Astrocyte of the hippocampus (primary cell): ENCODE measurements at places on chromosomes 11 and 22.

GRCh38 chr11:15696069-15696468, 581.3 kb downstream of the INSC start:
- DNase-seq = no peak

DNA sequence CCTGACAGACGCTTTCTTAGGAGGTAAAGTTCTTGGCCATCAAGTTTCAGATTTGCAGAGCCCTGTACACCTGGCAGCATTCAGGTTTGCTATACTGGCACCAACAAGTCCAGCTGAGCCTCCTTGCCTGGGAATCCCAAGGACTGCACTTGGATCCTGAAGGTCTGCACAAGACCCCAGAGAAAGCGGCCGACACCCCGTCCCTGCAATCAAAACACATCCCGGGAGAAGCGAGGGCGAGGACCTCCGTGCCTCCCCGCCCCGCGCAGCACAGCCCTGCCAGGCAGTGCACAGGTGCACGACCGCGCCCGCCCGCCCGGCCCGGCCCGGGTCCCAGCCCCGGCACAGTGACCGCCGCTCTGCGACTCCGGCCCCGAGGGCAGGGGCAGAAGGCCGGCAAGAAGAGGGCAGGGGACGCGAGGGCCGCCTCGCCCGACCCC, 559 bp downstream of the MRTFA start:
- DNase-seq = peak; percentile 28

DNA sequence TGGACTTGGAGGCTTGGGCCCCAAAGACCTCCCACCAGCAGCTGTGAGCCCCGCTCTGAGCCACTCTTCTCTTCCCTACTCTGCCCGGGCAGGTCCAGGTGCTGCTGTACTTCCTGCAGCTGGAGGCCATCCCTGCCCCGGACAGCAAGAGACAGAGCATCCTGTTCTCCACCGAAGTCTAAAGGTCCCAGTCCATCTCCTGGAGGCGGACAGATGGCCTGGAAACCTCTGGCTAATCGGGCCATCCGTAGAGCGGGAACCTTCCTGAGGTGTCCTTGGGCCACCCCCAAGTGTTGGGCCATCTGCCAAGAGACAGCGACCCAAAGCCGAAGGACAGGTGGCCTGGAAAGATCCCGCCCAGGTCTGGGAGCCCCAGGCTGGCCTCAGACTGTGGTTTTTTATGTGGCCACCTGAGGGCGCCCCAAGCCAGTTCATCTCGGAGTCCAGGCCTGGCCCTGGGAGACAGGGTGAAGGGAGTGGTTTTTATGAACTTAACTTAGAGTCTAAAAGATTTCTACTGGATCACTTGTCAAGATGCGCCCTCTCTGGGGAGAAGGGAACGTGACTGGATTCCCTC, 135.1 kb downstream of the BCR start:
- peak; percentile 84 for DNase-seq

- DNase-seq = peak; percentile 5
Measured at GRCh38 chr11:38005597-38005996, 1407.6 kb upstream of the RAG2 start.

DNA sequence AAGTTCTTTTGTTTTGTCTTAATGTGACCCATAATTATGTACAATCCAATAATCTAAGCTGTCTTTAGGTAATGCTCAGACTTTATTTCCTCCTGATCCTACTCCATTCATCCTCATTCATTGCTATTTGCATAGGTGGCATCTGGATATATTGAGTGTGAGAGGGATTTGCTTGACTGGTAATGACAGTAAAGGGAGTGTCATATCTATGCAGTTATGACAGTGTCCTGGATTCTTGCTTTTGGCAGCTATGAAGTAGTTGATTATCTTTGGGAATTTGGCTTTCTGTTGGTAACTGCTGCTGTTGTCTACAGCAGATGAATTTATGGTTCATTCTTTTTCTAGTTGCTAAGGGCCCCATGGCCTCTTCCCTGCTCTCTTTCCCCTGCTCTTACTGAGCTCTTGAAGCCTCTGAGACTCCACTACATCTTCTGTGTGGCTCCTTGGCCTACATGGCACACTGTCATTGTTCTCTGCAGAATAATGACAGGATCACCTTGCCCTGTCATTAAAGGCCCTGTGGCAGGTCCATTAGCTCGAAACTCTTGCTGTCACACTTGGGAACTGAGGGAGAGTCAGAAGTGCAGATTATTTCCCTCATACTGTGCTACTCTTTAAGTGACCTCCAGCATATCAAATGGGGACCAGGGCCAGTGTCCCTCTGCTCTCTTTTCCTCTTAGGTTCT, 20.1 kb upstream of the ACAT1 start:
- no peak for DNase-seq

DNA sequence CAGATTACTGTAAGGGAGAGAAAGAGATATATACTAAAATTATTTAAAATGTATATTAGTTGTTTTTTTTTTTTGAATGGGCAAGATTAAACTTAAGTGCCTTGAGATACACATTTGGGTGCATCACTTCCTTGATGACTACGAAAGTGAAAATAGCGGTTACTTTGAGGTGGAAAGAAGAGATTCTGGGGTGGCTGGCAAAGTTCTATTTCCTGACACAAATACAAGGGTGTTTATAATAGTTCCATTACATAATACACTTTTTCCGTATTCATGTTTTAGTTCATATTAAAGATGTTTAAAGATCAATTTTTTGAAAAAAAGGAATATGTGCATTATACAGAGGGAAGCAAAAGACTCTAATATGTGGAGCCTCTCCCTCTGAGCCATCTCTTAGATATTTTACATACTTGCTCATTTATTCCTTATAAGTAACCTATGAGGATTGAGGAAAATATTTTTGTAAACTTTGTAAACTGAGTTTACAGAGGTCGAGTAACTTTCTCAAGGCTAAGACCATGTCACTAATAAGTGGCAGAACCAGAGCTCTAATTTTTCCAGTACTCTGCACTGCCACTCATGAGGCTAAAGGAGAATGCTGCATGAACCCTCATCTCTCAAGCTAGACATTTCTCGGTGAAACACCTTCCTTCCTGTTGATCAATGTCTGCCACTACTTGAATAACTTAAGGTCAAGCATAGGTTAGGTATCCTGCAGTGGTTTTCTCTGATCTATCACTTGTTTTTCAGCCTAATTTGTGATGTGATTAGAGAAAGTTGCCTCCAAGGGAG, 58.6 kb downstream of the DDIAS start:
- no peak for DNase-seq

- no peak for DNase-seq
Measured at GRCh38 chr11:46240861-46241260, 36.6 kb upstream of the CREB3L1 start.

- no peak for DNase-seq
Measured at GRCh38 chr11:120637131-120637530, 125.6 kb downstream of the GRIK4 start.

DNA sequence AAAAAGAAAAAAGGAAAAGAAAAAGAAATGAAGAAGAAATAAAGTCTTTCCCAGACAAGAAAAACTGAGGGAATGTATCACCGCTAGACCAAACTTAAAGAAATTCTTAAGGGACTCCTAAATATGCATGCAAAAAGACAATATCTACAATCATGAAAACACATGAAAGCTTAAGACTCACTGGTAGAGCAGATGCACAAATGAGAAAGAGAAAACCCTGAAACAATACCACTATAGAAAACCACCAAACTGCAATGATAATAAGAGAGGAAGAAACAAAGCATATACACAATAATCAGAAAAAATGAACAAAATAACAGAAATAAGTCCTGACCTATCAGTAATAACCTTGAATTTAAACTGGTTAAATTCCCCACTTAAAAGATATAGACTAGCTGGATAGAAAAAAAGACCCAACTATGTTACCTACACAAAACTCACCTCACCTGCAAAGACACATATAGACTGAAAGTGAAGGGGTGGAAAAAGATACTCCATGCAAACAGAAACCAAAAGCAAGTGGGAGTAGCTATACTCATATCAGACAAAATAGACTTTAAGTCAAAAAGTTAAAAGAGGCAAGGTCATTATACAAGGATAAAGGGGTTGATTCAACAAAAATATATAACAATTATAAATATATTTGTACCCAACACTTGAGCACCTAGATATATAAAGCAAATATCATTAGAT, 61.3 kb upstream of the NARS2 start:
- DNase-seq = no peak

- no peak for DNase-seq
Measured at GRCh38 chr22:38193580-38193979, 8.2 kb upstream of the MAFF start.

DNA sequence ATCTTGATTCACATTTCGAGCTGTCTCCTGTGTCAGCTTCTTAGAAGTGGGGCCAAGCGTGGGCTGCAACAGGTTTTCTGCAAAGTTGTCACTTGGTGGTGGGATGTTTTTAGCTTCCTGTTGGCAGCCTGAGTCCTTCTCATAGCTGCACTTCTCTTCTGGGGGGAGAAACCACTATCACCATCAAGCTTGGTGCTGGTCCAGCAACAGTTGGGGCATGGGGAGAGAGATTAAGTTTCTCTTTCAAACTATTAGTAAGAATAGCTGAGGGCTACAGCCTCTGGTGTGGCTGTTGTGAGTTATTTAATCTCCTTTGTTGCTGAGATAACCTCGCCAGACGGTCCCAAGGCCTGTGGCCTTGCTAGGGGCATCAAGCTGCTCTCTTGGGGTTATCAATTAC, 123.3 kb upstream of the CRYBB3 start:
- DNase-seq = no peak

DNA sequence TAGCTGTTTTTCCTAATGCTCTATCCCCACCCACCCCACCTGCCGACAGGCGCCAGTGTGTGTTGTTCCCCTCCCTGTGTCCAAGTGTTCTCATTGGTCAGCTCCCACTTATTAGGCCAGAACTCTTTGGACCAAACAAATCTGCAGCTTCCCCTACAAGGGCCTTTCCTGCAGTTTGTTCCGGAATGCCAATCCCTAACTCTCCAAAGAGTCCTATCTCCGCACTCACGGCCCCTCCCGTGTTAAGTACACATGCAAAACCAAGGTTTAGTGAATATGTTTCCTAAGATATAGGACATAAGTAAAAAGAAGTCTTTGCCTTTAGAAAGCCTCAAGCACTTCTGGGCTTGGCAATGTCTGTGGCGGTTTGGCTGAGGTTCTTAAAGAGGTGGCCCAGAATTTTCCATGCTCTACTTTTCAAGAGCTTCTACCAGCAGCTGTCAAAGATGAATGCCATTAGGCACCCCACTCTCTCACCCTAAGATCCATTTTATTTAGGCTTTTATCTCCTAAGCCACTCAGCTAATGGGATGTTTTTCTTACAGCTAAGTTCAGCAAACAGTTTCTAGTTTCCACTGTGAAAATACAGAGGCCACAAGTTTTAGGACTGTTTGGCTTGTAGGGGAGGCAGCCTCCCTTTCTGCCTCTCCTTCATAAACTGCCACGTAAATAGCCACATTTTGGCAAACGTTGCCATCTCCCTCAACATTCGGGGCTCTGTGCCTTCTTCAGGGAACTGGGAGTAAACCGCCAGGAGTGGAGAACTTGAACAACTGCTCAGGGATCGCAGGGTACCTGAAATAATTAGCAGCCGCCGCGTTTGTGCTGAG, 1.6 kb downstream of the CD59 start:
- peak; percentile 79 for DNase-seq

GRCh38 chr22:28950617-28951411, 67.4 kb downstream of the ZNRF3 start:
- peak; percentile 45 for DNase-seq

- no peak for DNase-seq
Measured at GRCh38 chr22:28151151-28151816, 232.2 kb upstream of the PITPNB start.

- no peak for DNase-seq
Measured at GRCh38 chr11:61885166-61885778, 6.1 kb downstream of the FADS3 start.

DNA sequence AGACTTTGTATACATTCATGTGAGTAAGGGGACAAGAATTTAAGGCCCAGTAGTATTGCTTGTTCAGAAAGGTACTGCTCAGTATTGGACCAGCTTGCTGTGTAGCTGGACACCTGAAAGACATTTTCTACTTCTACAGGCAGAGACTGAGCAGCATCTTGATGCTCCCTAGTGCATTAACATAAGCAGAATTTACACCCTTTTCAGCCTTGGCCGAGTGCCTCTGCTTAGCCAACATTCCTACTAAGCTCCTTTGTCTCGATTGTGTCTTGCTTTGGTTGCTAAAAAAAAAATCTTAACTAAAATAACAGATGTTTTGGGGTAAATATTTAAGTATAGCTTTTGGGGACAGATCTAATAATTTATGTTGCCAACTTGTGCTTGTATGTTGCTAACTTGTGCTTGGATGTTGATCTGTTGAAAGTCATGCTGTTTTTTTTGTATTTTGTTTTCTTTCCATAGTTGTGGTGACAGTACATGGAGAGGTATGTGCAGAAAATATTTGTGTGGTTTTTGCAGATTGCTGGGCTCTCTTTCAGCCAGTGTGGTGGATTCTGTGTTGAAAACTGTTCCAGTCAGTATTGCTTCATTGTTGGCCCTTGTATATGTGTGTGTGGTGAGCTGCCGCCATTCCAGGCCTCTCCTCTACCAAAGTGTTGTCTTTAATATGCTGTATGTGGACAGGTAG, 3.7 kb downstream of the PTS start:
- peak; percentile 92 for DNase-seq

DNA sequence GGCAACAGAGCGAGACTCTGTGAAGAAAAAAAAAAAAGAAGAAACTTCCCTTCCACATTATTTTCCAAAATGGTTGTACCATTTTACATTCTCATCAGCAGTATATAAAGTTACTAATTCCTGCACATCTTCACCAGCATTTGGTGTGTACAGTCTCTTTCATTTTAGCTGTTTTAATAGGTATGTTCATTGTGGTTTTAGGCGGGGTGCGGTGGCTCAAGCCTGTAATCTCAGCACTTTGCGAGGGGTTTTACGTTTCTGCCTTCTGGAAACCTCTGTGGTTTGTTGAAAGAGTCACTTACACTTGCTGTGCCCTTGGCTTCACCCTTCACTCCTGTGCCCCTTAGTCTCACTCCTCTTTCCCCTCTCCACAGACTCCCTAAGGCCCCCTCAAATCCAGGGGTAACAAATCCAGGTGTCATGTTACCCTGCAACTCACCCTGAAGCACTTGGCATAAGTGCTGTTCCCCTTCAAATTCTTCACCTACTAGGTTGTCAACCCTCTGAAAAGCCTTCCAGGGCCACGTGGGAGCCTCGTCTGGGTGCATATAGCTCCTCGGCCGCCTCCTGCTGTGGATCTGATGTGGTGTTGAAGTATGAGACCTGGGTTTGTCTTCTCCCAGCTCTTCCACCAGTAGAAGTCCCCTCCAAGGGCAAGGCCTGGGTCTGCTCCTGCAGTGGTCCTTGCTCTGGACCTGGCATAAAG, 20.8 kb downstream of the TOB2 start:
- peak; percentile 19 for DNase-seq

GRCh38 chr11:61141601-61142028, 19.6 kb downstream of the VPS37C start:
- no peak for DNase-seq

DNA sequence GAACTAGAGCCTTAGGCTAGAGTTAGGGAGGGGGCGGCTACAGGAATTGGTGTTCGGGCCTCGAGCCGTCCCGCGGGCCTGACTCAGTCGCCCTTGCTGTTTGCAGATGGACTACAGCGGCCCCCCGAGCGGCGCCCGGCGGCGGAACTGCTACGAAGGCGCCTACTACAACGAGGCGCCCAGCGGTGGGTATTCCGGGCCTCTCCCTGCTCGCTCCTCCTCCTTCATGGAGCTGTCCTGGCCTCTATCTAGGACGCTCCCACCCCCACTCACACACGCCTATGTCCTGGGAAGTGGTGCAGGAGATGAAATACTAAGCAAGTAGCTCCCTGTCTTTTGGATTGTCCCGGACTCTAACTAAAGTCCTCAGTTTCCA, 1.4 kb downstream of the MYOD1 start:
- no peak for DNase-seq
